ENCODE measurements at places on chromosomes 5 and 9. TPM values are rescaled to one million over a fixed set of nuclear protein-coding genes. Genes with fewer than 3 reads are reported as not detected.

The DEPDC1B gene
- total RNA-seq = 1.2 TPM

The ZBTB43 gene
- 8.1 TPM for total RNA-seq

The LMX1B gene
- total RNA-seq = not detected

The EGFL7 gene
- 5.6 TPM for total RNA-seq

The BARHL1 gene
- total RNA-seq = not detected

The DIRAS2 gene
- total RNA-seq = 1.6 TPM

The SPATA31A3 gene
- total RNA-seq = not detected

The ST8SIA4 gene
- total RNA-seq = 0.54 TPM

The NDST1 gene
- total RNA-seq = 39.3 TPM

The PCDHB7 gene
- 0.63 TPM for total RNA-seq

The ZNF462 gene
- 9.1 TPM for total RNA-seq

The TAF11L10 gene
- total RNA-seq = not detected

The DDX4 gene
- not detected for total RNA-seq

The GDA gene
- 0.90 TPM for total RNA-seq

The PPP1R2B gene
- 0.09 TPM for total RNA-seq

The ZMAT2 gene
- total RNA-seq = 118 TPM

Measured in fibroblast of the aortic adventitia (primary cell).